ENCODE measurements at places on chromosomes 7 and 10.

DNA sequence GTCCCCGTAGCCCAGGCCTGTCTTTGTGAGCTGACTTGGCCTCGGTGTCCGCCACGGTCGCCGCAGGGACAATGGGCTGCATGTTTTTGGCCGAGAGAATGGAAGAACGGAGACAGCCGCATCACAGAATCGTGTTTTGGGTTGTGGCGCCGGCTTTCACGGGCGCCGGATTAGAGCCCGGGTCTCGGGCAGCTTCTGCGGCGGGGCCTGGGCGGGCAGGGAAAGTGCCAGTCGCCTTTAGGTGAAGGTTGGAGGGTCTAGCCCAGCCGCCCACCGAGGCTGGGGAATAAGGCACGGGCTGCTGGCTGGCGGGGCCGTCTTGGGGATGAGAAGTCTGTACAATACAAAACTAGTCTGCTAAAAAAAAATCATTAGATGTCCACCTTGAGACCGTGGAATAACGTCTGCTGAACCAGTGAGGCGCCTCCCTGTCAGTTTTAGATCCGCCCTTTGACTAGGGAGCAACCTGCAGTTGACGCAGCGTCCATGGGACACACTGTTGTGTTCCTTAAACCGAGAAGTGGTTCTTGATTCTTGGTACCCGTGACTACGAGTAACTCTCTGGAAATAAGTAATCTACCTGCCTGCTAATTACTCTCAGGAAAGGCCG lies 577 bp downstream of the DNAJB9 start:
- peak; percentile 16 for DNase-seq

- no peak for DNase-seq
Measured at GRCh38 chr10:811379-812175, 119.9 kb downstream of the LARP4B start.

GRCh38 chr10:47452495-47453140 lies 31.3 kb downstream of the ANXA8 start:
- DNase-seq = no peak

DNA sequence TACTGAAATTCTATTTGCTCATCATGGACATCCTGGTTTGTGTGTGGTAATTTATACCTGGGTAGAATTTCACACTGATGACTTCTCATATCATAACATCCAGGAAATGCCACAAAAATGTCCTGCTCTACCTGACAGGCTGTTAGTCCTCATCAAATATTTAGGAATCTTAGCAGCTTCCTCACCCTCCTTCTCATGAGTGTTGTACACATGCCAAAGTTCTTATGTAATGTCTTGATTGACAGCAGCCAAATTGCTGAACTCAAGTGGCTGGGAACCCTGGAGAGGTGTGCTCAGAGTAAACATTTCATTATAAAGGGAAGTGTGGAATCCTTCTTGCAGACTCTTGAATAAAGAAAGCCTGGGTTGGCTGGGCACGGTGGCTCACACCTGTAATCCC lies 8.9 kb downstream of the EEPD1 start:
- no peak for DNase-seq

DNA sequence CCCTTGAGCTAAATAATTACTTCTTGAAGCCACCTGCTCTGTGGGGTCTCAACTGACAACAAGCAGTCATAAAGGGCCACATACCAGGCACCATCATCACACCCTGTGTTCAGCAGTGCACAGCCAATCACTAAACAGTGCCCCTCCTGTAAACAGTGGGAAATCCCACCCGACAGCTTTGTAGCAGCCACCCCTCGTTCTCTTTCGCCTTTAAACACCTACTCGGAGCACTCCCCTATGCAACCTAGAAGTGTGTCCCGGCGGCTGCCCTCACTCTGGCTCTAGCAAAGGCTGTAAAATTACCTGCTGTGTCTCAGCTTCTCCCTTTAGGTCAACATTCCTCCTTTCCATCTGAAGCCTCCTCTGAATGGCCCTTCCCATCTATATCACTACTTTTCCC lies 111.9 kb downstream of the TCERG1L start:
- DNase-seq = no peak

DNA sequence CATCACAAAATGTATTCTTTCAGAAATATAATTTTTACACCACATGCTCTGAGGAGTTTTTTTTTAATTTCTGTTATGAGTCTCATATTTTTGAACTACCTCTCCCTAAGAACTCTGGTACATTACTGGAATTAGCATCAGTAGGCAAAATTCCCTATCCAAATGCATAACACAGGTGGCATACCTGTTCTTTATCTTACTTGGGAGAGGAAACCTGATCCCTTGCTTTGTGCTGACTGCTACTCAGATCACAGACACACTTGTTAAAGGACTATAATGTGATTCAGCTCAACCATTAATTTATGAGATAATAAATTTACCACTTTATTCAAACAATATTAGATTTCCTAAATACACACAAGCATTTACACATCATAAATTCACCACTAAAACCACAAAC lies 617.2 kb downstream of the GRM8 start:
- no peak for DNase-seq

DNA sequence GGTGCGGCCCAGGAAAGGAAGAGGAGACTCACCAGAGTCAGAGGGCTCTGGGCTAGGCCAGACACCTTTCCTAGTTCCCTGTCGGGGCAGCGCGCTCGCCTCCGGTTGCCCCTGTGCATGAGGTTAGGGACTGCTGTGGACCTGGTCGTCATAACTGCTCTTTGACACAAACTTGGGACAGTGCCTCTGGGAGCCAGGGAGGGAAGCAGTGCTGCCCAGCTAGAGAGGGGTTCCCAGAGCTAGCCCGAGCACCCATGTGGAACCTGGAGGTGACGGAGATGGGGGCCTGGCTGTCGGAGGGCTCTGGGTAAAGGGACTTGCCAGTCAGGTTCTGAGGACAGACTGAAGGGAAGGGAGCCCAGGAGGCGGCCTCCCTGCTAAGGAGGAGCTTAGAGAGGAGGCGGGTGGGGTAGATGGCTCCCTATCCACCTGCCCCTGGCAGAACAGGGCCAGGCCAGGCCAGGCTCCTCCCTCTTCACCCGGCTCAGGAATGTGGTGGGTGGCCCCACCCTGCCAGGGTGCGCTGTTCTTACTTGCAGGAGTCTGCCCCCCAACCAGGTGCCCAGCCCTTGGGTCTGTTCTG lies 29.7 kb downstream of the AGAP3 start:
- DNase-seq = no peak

- no peak for DNase-seq
Measured at GRCh38 chr10:28359334-28359733, 56.5 kb upstream of the MPP7 start.

GRCh38 chr7:34091321-34091917 lies 186.1 kb downstream of the BMPER start:
- no peak for DNase-seq

DNA sequence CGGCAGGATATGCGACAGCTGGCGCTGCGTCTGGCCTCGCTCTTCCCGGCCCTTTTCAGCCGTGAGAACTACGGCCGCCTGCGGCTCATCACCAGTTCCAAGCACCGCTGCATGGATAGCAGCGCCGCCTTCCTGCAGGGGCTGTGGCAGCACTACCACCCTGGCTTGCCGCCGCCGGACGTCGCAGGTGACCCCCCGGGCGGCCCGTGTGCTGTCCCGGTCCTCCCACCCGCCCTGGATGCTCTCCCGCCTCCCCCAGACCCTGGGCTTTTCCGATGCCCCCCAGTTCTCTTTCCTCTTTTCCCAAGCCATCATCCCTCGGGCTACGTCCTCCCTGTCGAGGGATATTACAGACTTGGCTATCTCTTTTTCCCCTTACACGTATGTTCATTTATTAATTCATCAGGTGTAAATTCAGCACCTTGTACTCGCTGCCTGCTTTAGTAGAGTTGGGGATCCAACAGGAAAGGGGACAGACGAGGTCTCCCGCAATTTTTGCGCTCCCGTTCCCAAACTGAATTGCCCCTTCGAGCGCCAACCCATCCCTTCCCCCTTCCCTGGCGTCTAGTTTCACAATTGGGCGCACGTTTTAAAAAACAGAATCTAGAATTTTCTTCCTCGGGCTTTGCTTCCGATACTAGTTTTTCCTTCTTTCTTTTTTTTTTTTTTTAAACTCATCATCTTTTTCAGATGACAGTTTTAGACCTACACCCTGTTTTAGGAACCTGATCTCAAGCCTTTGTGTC lies 846 bp downstream of the MINPP1 start:
- DNase-seq = peak; percentile 48

GRCh38 chr10:77716458-77717317 lies 79.1 kb upstream of the KCNMA1 start:
- peak; percentile 41 for DNase-seq

- DNase-seq = peak; percentile 63
Measured at GRCh38 chr7:87148332-87148955, 3.8 kb upstream of the DMTF1 start.

DNA sequence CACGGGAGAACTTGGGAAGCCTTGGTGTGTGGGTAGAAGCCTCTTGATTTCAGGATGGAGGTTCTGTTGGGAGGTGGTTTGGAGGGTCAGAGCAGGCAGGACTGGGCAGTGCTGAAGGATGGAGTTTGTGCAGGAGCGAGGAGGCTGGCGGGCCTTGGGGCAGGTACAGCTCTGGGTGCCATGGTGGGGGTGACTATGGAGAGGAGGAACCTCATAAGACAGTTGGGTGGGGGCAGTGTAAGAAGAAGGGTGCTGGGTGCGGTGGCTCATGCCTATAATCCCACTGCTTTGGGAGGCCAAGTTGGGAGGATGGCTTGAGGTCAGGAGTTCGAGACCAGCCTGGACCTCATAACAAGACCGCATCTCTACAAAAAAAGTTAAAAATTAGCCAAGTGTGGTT lies 54.7 kb upstream of the GTF2IRD1 start:
- DNase-seq = no peak

DNA sequence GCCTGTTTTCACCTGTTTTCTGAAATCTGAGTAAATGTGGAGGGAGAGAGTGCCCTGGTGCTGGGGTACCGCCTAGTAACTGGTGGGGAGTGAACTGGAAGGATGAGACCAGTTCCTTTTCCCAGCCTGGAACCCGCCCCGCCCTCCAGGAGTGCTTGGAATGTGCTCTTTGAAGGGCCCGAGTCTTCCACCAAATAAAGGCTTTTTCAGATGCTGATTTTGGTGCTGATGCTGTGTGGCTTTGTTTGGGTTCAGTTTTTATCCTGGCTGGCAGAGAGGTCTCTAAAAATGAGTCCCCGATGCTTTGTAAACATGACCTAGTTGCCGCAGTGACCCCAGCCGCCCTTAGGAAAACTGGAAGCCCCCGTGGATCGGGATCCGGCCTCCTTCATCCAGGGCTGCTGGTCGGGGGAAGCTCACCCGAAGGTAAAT lies 25.9 kb downstream of the FOXK1 start:
- no peak for DNase-seq

Data from foreskin fibroblast (primary cell).